NB4 (cell line): ENCODE measurements at places on chromosomes 4 and X.

DNA sequence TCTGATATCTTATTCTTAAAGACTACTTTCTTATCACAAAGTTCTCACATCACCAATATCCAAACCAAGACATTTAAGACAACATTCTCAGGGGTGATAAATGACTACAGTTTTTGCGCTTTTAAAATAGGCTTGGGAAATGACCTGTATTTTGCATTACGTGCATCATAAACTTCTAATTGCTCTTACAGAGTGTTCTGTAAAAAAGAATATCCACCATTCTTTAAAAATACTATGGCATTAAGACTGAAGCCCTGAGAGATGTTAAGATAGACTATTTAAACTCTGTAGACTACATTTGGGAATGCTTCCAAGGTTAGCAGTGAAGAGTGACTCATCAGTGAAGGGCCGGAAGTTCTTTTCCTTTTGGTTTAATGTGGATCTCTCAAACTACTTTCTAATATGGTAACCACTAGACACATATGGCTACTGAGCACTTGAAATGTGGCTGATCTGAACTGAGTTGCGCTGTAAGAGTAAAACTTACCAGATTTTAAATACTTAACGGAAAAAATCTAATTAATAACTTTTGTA is 518.8 kb upstream of the FTHL17 start:
- DNase-seq: no peak

DNA sequence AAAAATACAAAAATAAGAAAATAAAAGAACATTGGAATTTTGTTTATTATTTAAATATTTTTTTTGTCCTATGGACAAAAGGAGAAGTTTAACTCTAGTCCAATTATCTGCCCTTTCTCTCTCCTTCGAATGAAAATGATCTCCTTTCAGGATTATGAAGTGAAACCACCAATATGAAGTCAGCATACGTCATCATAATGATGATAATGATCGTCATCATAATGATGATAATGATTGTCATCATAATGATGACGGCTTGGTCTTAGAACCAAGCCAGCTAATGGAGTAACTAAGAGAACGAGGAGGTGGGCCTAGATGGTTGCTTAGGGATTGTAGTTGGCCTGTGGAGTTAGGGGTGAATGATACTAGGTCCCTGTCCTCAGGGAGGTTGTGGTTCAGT is 21.9 kb upstream of the LINC00632 start:
- DNase-seq: no peak

DNA sequence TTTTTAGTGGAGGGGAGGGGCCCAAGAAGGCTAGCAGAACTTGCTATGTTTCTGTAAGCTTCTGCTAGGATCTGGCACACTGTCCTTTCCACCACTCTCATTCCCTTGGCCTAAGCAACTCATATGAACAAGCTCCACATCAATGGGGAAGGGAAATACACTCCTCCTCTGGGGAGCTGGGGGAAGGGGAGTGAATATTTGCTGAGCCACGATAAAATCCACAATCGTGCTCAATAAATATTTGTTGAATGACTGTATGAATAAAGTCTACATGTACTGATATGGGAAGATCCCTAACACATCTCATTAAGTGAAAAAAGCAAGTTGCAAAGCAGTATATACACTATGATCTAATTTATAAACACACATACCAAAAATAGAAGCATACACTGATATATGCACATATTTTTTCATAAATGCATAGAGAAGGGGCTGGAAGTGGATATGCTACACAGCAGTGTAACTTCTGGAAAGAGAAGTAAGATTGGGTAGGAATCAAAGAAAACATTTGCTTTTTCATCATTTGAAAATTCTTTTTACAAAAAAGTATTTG is 95.8 kb upstream of the EFHC2 start:
- no peak for DNase-seq

DNA sequence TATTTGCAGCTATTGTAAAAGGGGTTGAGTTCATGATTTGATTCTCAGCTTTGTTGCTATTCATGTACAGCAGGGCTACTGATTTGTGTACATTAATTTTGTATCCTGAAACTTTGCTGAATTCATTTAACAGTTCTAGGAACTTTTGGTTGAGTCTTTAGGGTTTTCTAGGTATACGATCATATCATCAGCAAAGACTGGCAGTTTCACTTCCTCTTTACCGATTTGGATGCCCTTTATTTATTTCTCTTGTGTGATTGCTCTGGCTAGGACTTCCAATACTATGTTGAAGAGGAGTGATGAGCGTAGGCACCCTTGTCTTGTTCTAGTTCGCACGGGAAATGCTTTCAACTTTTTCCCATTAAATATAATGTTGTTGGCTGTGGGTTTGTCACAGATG is 48.1 kb downstream of the NPY1R start:
- peak; percentile 9 for DNase-seq

DNA sequence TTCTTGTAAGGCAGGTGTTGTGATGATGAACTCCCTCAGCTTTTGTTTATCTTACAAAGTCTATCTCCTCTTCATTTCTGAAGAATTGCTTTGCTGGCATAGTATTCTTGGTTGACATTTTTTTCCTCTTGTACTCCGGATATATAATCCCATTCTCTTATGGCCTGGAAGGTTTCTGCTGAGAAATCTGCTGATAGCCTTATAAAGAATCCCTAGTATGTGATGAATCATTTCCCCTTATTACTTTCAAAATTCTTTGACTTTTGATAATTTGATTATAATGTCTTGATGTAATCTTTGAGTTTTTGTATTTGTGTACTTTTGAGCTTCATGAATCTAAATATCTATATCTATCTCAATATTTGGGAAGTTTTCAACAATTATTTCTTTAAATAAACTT is 655.3 kb upstream of the MAGEB2 start:
- no peak for DNase-seq

GRCh38 chr4:54094451-54094850 is 5.5 kb upstream of the GSX2 start:
- no peak for DNase-seq

DNA sequence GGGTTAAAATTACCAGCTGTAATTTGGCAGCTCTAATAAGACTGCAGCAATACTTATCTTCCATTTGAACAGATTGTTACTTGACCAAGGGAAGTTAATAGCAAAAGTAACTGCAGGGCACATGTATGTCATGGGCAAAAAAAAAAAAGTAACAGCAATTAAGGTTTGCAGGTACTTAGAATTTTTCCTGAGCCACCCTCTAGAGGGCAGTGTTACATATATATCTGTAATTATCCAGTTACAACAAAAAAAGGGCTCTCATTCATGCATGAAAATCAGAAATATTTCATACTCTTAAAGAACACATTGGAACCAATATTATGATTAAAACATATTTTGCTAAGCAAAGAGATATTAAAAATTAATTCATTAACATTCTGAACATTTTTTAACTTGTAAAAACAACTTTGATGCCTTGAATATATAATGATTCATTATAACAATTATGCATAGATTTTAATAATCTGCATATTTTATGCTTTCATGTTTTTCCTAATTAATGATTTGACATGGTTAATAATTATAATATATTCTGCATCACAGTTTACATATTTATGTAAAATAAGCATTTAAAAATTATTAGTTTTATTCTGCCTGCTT is 25.1 kb downstream of the XIAP start:
- DNase-seq: peak; percentile 64

- DNase-seq: peak; percentile 2
Observed at GRCh38 chr4:180947425-180947824, 1295.8 kb upstream of the TENM3 start.

GRCh38 chr4:188023682-188024081 is 28.1 kb downstream of the ZFP42 start:
- no peak for DNase-seq

GRCh38 chr4:4869731-4870571 is 10.5 kb downstream of the MSX1 start:
- no peak for DNase-seq

DNA sequence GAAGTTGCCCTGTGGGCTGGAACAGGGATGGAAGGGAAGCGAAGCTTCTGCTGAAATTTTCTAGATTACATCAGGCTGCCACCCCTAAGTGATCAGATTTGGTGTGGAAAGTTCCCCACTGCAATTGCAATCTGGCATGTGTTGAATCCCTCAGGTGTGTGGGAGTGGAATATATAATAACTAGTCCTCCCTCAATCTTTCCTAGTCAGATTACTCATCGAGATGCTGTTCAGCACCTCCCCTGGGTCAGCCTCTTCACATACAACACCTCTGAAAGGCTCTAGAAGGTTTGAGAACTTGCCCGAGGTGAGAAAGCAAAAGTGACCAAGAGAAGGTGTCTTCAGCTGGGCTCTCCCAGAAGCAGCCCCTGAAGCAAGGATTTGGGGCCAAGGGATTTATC is 336.8 kb downstream of the BCOR start:
- no peak for DNase-seq

GRCh38 chr4:86357608-86358007 is 2.2 kb downstream of the MAPK10 start:
- DNase-seq: no peak

GRCh38 chr4:38237139-38237538 is 276.9 kb downstream of the PTTG2 start:
- peak; percentile 23 for DNase-seq

GRCh38 chrX:137194164-137194563 is 160.4 kb upstream of the GPR101 start:
- DNase-seq: peak; percentile 55
